ENCODE measurements at places on chromosomes 5 and 9.
A peak's percentile ranks its signal among the peaks of the same experiment; 100 is the strongest.

DNA sequence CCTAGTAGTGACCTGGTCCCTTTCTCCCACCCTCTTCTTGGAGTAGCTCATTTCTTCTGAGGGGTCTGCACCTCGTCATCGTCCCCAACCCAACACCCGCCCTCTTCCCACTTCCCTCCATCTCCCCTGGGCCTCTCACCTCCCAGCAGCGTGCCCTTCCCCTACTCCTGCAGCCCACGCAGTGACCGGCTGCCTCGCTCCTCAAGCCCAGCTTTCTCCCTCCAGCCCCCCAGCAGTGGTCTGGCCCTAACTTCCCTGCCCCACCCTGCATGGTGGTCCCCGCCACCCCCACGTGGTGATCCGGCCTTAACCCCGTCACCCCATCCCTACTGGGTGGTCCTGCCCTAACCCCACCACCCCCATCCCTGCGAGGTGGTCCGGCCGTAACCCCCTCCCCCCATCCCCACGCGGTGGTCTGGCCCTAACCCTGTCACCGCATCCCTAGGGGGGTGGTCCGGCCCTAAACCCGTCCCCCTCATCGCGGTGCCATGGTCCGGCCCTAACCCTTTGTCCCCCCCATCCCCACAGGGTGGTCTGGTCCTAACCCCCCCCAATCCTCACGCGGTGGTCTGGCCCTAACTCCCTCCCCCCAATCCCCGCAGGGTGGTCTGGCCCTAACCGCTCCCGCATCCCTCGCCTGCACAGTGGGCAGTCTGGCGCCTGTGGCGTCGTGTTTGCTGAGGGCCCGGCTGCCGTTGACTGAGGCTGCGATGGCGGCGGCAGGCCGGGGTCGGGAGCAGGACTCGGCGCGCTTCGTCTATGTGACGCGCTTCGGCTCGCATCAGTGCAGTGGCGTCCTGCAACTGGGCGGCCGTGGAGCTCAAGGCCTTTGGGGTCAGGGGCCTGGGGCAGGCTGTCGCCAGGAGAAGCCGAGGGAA is at the start of gene C5orf47:
Gene C5orf47 (plus strand): TSS at position 617 of the 878 bp plus-strand sequence. CDS start 94 bp downstream, at position 711.
- H3K27me3 ChIP-seq: no peaks in the 10 kb centered on the region
- no peak within 1 kb of the TSS for H3K27ac ChIP-seq
- H3K4me1 ChIP-seq: no peaks in the 10 kb centered on the region

DNA sequence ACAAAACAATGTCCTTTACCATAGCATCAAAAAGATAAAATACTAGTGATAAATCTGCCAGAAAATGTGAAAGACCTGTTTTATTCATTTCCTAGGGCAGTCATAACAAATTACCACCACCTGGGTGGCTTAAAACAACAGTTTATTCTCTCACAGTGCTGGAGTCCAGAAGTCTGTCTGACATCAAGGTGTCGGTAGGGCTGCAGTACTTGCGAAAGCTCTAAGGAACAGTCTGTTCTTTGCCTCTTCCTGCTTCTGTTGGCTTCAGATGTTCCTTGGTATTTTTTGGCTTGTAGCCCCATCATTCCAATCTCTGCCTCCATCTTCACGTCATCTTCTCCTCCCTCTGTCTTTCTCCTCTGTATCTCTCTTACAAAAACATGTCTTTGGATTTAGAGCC is 51.0 kb downstream of the PTPDC1 start:
- H3K4me1 ChIP-seq: peaks cover 38% of the 10 kb centered on the region
- H3K36me3 ChIP-seq: no peaks in the 10 kb centered on the region
- DNase-seq: no peak
- no peaks in the 10 kb centered on the region for H3K27me3 ChIP-seq
- peak overlapping the region; percentile 51 for H3K27ac ChIP-seq

DNA sequence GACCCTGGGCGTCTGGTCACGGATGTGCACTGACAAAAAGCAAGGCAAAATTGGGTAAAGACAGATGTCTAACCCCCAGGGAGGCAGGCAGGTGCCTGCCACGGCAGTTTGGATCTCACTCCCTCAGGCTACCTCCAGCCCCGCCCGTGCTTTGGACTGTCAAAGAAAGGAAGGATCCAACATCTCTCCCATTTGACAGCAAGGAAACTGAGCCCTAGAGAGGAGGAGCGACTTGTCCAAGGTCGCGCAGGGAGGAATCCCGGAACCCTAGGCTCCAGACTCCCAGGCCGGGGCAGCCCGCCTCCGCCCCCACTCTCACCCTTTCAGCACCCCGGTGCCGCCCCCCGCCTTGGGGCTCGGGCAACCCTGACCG is 376 bp downstream of the GOLGA1 start:
- H3K36me3 ChIP-seq: peaks cover 29% of the 10 kb centered on the region
- H3K4me1 ChIP-seq: peaks cover 15% of the 10 kb centered on the region
- H3K4me3 ChIP-seq: peak overlapping the region; percentile 84
- peak overlapping the region; percentile 97 for H3K27ac ChIP-seq

DNA sequence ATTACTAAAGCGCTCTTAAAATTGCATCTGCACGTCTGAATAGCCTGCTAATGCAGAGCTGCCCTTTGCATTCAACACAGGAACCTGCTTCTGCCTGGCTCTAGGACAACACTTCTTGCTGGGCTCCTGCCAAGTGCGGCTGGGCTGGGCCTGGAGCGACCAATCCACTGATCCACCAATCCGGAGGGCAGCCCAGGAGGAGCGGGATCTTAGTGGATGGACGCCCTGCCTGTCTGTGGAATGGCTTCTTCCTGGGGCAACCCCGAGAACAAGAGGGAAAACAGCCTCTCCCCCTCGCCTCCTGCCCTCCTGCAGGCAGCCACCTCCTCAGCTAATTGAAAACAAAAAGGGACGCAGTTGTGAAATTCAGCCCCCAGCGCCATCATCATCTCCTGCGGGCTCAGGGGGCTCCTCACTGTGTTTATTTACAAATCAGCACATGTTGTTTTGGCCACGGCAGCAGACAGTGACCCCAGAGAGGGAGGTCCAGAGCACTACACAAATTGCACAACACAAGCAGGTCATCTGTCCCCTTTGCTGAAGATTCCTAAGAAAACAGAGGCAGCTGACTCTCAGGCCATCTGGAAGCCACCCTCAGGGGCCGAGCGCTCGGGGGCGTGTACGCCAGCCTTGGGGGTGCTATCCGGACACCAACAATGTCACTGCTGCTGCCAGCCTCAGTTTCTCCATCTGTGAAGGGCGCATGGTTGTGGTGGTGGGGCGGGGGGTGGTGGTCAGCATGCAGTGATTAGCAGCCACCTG is 57.3 kb downstream of the GADD45G start:
- no peaks in the 10 kb centered on the region for H3K27me3 ChIP-seq
- DNase-seq: peak; percentile 97
- H3K4me1 ChIP-seq: peaks cover 61% of the 10 kb centered on the region
- no peaks in the 10 kb centered on the region for H3K36me3 ChIP-seq

DNA sequence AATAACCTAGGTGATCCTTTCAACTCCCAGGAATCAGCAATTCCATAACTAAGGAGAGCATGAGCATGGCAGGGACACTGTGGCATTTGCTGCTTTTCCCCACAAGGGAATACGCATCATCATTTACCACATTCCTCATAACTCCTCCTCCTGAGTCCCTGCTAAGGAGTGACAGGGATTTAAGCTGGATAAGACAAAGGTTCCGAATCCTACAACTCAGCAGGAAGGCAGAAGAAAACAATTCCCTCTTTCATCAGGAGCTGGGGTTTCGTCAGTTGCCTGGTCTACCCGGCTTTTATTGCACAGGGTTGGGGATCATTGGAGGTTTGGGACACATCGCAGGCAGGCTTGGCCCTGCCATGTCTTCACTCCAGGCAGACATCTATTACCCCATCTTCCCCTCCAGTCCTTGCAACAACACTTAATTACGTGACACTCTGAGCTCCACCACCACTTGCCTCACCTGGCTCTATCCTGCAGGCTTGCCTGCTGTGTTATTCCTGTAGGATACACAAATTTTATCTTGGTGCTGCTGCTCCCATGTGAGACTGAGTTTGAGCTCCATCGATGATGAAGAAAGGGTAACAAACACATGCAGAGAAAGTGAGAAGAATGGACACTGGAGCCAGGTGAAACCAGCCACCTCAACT is 563.0 kb upstream of the KLF4 start:
- no peak overlapping the region for H3K27ac ChIP-seq
- no peak overlapping the region for H3K4me3 ChIP-seq

DNA sequence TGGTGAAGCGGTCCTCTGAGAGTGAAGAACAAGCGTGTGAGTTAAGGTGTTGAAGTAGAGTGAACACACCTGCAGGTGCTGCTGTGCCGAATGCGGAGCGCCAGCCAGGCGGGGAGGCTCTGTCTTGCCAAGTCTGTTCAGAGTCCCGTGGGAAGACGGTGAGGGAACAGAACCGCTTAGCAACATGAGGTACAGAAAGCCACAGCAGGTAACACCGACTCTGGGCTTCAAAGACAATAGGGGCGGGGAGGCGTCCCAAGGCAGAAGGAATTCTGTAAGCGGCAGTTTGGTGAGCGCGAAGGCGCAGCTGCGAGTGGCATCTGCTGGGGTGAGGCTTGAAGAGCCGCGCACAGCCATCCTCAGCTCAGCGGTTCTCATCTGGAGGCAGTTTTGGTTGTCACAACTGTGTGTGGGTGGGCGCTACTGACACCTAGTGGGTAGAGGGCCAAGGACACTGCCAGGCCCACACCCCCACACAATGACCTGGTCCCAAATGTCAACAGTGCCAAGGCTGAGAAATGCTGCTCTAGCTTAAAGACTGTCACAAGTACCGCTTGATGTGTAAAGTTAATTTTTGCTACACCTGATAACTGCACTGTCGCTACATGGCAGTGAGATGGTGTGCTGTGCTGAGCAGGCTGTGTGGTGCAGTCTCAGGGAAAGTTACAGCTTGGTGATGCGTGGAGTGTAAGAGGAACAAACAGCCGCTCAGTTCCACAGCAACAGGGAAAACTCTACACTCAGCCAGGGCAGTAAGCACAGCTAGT is 67.4 kb upstream of the TBC1D9B start:
- no peaks in the 10 kb centered on the region for H3K27me3 ChIP-seq
- peak; percentile 55 for DNase-seq
- no peak overlapping the region for H3K4me3 ChIP-seq

DNA sequence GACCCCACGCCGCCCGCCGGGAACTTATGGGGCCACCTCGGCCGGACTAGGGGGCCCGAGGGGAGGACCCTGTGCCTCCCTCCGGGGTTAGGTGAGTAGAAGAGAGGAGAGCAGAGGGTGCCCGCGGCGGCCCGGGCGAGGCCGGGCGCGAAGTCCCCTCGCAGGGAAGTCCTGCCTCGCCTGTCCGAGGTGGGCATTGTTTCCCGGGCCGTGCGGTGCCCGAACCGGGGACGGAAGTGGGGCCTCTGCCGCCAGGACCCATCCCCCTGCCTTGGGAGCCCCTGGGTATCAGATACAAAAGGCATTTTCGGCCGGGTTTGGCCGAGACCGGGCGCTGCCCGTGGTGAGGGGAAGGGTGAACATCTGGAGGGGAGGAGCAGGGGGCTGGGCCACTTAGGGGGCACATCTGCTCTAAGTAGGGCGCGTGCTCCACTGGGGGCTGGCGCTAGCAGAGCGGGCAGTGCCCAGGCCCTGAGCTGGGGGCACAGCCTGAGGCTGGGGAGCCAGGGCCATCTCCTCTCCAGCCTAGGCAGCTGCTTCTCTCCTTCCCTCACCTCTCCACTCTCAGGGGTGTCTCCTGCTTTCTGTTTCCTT is 48.2 kb downstream of the DAB2IP start:
- H3K27ac ChIP-seq: peak overlapping the region; percentile 80
- H3K4me1 ChIP-seq: peaks cover 31% of the 10 kb centered on the region
- peak overlapping the region; percentile 68 for H3K4me3 ChIP-seq
- H3K27me3 ChIP-seq: peaks cover 10% of the 10 kb centered on the region
- DNase-seq: no peak

GRCh38 chr5:90294604-90295003 is 115.0 kb downstream of the CETN3 start:
- H3K27ac ChIP-seq: no peak overlapping the region
- no peak overlapping the region for H3K4me3 ChIP-seq
- no peaks in the 10 kb centered on the region for H3K27me3 ChIP-seq
- no peaks in the 10 kb centered on the region for H3K36me3 ChIP-seq

GRCh38 chr9:12464910-12465512 is 228.2 kb upstream of the TYRP1 start:
- no peaks in the 10 kb centered on the region for H3K4me1 ChIP-seq
- no peaks in the 10 kb centered on the region for H3K36me3 ChIP-seq
- DNase-seq: no peak
- no peak overlapping the region for H3K4me3 ChIP-seq

DNA sequence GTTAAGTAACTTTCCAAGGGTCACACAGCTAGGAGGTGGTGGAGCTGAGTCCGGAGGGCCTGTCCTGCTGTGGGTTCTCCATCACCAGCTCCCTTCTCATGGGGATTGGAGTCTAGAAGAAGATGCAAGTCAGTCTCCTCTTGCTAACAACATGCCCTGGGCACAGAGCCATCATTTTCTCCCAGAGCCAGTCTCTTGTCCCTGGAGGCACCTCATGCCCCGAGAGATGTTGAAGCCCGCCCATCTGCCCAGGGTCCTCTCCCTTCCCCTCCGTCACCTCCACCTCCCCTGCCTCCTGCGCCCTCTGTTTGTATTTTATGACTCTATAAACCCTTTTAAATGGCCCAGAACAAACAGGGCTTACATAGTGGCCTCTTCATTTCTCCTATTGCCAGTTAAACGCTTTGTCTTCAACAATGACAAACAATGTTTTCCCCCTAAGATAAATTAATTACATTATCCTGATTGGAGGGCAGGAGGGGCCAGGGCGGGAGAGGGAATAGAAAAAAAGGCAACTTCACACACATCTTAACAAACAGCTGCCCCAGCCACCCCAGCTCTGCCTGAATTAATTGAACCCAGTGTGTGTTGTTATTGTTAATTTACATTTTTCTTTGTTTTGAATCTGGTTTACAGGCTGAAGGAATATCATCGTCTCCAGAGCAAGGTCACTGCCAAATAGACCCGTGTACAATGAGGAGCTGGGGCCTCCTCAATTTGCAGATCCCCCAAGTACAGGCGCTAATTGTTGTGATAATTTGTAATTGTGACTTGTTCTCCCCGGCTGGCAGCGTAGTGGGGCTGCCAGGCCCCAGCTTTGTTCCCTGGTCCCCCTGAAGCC is 55.8 kb downstream of the ASS1 start:
- no peak for DNase-seq
- H3K27ac ChIP-seq: no peak overlapping the region
- H3K4me1 ChIP-seq: no peaks in the 10 kb centered on the region
- H3K27me3 ChIP-seq: no peaks in the 10 kb centered on the region
- peaks cover 29% of the 10 kb centered on the region for H3K36me3 ChIP-seq

GRCh38 chr9:106032978-106033377 is 338.6 kb downstream of the TMEM38B start:
- DNase-seq: no peak
- H3K27me3 ChIP-seq: no peaks in the 10 kb centered on the region
- H3K4me3 ChIP-seq: no peak overlapping the region
- H3K27ac ChIP-seq: no peak overlapping the region

DNA sequence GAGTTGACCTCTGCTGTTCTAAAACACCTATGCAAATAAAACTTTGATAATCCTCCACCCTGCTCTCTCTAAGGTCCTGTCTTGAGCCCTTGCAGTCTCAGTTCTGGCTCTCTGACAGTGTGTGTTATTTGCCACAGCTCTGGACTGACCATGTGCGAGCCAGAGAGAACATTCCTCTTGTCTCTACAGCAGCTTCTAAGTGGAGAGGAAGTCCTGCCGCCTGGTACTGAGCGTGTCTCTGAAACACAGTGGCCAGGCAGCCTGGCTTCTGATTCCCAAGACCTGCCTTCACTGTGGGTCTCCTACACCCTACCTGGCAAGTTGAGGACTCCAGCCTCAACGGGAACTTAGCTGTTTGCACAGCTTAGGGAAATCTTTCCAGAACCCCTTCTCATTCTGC is 61.6 kb downstream of the ENTREP1 start:
- H3K4me1 ChIP-seq: peaks cover 4% of the 10 kb centered on the region
- H3K4me3 ChIP-seq: no peak overlapping the region
- H3K36me3 ChIP-seq: peaks cover 12% of the 10 kb centered on the region
- no peaks in the 10 kb centered on the region for H3K27me3 ChIP-seq
- no peak overlapping the region for H3K27ac ChIP-seq

GRCh38 chr5:45696206-45696836 is at the start of gene HCN1:
TSS of gene HCN1 (minus strand) at chr5:45696380.
- peak within 1 kb of the TSS; percentile 22 for H3K4me3 ChIP-seq
- peaks cover 49% of the 10 kb centered on the region for H3K27me3 ChIP-seq
- H3K27ac ChIP-seq: no peak within 1 kb of the TSS
- peaks cover 10% of the 10 kb centered on the region for H3K4me1 ChIP-seq
- peak; percentile 81 for DNase-seq
- no peaks in the 10 kb centered on the region for H3K36me3 ChIP-seq
